ENCODE measurements at places on chromosomes 3 and 15.

DNA sequence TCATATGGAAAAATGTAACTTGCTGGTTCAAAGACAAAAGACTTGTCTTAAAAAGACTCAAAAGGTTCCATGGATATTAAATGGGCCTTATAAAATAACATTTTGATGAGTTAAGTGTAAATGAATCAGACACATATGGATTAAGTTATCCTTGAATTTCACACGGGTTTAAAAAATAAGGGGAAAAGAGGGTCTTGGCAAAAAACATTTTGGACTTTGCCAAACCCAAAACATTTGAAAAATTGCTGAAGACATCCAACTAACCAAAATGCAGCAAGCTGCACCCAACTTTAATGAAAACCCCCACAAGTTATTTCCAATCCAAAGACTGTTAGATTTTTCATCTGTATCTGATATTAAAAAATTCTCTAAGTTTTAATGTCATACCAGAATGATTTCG lies 200.7 kb downstream of the MEIS2 start:
- no peaks in the 10 kb centered on the region for H3K4me1 ChIP-seq
- H3K4me3 ChIP-seq = no peak overlapping the region
- no peaks in the 10 kb centered on the region for H3K27me3 ChIP-seq
- H3K27ac ChIP-seq = no peak overlapping the region

GRCh38 chr3:44680921-44681455 lies 31.5 kb upstream of the ZNF502 start:
- no peak overlapping the region for H3K4me3 ChIP-seq
- no peak for DNase-seq
- no peak overlapping the region for H3K27ac ChIP-seq
- H3K27me3 ChIP-seq = no peaks in the 10 kb centered on the region
- no peaks in the 10 kb centered on the region for H3K36me3 ChIP-seq
- no peaks in the 10 kb centered on the region for H3K4me1 ChIP-seq

DNA sequence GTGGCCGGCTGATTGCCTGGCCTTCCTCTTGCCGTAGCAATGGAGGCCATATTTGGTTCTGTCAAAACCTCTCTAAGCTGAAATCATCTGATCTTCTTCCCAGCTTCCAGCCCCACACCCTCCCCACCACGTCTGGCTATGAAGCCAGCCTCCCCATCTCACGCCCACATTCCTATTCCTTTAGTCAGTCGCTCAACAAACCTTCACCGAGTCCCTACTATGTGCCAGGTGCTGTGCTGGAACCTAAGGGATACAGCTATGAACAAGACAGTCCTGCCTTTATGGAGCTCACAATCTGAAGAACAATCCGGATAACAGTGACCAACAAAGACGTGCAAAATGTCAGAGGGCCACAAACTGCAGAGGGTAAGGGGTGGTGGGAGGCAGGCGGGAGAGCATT lies 31.9 kb upstream of the SMAD6 start:
- DNase-seq = no peak
- no peak overlapping the region for H3K4me3 ChIP-seq
- no peaks in the 10 kb centered on the region for H3K36me3 ChIP-seq
- H3K27me3 ChIP-seq = no peaks in the 10 kb centered on the region
- no peak overlapping the region for H3K27ac ChIP-seq

DNA sequence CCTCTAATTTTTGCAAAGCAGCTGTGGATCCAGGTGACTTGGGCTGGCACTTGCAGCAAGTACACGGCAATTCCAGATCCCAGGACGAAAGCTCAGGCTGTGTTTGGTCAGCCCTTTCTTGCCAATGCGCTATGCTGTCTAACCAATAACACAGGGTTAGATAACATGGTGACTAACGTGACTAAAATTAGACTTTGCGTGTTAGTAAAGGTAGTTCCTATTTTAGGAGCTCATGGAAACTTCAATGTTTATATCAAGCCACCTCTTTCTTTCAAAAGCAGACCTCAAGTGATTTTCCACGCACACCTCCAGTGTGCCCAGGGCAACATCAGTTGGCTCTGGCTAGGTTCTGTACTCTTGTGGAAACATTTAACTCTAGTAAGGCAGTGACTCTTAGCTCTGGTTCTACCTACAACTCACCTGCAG lies 32.5 kb downstream of the CDCP1 start:
- peaks cover 4% of the 10 kb centered on the region for H3K36me3 ChIP-seq
- no peak for DNase-seq
- H3K27ac ChIP-seq = no peak overlapping the region
- H3K27me3 ChIP-seq = no peaks in the 10 kb centered on the region
- peaks cover 7% of the 10 kb centered on the region for H3K4me1 ChIP-seq

GRCh38 chr3:130395916-130396315 lies 50.4 kb downstream of the COL6A5 start:
- H3K4me3 ChIP-seq = no peak overlapping the region
- H3K4me1 ChIP-seq = no peaks in the 10 kb centered on the region
- H3K36me3 ChIP-seq = no peaks in the 10 kb centered on the region
- no peak for DNase-seq
- no peak overlapping the region for H3K27ac ChIP-seq

GRCh38 chr15:41801850-41802455 lies 25.9 kb upstream of the JMJD7 start:
- H3K27ac ChIP-seq = no peak overlapping the region
- H3K27me3 ChIP-seq = no peaks in the 10 kb centered on the region
- no peak overlapping the region for H3K4me3 ChIP-seq
- DNase-seq = no peak

DNA sequence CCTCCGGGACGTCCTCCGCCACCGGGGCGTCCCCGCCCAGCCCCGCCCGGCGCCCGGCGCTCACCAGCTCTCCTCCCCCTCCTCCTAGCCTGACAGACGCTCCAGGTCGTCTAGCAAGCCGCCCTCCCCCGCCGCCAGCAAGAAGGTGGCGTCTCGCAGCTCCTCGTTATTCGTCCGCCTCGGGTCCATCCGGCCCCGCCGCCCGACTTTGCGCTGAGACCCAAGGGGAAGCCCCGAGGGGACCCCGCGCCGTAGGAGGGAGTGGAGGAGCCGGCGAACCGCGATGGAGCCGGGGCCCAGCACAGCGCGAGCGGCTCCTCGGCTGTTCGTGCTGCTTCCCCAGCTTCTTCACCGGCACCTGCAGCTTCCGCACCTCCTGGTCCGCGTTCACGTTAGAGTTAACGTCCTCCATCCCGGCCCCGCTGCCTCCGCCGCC lies 26.3 kb upstream of the MTHFS start:
- no peaks in the 10 kb centered on the region for H3K27me3 ChIP-seq
- H3K27ac ChIP-seq = peak overlapping the region; percentile 97
- H3K4me3 ChIP-seq = peak overlapping the region; percentile 92
- H3K36me3 ChIP-seq = no peaks in the 10 kb centered on the region

- H3K27me3 ChIP-seq = no peaks in the 10 kb centered on the region
- no peaks in the 10 kb centered on the region for H3K4me1 ChIP-seq
- no peak overlapping the region for H3K27ac ChIP-seq
- DNase-seq = no peak
- H3K36me3 ChIP-seq = no peaks in the 10 kb centered on the region
Observed at GRCh38 chr3:54393150-54393549, 270.8 kb downstream of the CACNA2D3 start.

DNA sequence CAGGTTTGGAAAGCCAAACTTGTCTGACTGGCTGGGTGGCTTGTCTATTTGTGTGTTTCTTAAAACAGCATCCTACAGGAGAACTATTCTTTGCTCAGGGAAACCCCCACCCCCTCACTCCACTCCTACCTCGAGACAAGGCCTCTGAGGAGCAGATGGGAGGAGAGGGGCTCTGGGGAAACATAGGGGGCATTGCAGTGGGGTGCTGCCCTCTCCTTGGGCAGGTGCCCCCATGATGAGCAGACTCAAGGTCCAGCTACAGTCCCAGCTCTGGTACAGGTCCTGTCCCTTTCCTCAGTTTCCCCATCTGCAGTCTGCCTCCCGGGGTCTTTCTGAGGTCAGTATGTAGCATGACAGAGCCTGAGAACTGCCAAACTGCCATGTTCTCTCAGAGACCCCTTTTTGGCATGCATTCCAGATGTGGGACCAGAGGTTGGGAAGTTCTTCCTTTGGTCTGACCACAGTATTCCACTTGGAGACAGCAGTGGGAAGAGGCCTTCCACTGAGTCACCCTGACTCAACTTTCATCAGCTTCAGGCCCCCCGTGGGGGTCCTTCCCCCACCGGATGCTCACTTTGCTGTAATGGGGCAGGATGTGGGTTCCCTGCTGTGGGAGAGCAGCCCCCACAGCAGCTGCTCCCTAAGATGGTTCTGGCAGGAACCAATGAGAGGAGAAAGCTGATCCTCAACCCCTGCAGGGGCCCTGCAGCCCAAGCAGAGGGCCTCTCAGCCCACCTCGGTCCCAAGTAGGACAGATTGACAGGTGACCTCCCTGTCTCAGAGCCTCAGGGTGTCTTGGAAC lies 32.3 kb upstream of the CYP11A1 start:
- no peak overlapping the region for H3K27ac ChIP-seq
- H3K4me1 ChIP-seq = peaks cover 39% of the 10 kb centered on the region
- no peak for DNase-seq
- H3K27me3 ChIP-seq = peaks cover 6% of the 10 kb centered on the region
- H3K36me3 ChIP-seq = no peaks in the 10 kb centered on the region
- no peak overlapping the region for H3K4me3 ChIP-seq

DNA sequence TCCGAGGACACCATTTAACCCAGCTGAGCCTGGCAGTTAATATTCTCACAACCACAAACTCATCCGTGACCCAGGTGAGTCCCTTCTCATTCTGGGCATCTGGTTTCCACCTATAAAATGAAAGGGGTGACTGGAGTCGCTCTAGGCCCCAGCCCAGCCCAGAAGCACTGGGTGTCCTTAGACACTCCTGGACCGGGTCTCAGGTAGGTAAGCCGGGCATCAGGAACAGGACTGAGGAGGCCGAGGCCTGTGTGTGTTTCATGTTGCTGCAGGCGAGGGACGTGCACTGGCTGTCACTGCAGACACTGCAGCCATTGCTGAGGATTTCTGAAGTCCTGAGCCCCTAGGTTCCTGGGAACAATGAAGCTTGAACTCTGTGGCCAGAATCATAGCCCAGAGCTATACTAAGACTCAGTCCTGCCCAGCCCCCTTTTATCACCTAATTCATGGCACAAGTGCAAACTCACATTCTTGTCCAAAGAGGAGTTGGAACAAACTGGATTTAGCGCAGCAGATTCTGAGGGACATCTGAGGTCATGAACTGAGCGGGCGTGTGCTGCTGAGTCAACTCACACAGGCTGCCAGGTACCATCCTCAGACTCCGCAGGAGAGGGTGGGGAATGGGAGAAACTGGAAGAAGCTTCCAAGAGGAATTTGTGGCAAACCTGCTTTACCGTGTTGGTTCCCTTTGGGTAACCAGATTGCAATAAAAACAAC lies 184.9 kb downstream of the FAM43A start:
- H3K27ac ChIP-seq = peak overlapping the region; percentile 51
- peaks cover 39% of the 10 kb centered on the region for H3K4me1 ChIP-seq
- no peak for DNase-seq
- H3K36me3 ChIP-seq = no peaks in the 10 kb centered on the region
